ENCODE measurements at places on chromosomes 11 and 22.

DNA sequence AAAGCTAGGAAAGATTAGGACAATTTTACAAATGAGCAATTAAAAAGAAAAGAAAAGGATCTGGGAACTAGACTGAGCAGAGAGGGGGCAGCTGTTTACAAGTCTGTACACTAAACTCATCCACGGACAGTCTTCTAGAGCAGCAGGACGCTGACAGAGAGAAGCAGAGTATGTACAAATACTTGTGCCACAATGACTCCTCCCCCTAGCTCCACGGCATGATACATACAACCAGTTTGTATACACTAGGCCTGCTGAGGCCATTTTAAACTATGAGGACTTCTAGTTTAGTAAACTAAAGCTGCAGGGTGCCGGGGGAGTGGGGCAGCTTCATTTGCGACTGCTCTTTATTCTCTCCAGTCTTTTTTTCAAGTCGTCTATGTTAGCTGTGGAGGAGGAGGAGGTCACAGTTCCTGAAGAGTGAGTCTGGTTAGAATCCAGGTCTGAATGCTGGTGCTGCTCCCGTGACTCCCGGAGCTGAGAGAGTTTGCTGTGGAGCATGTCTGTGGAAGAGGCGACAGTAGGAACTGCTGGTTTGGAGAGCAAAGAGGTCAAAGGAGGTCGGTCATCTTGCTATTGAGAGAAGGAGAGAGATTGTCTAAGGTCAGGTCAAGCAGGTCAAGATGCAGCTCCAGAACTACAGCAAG is 24.8 kb downstream of the F2 start:
- DNase-seq = no peak

GRCh38 chr11:68130121-68130520 is 8.9 kb upstream of the CHKA start:
- DNase-seq = no peak

DNA sequence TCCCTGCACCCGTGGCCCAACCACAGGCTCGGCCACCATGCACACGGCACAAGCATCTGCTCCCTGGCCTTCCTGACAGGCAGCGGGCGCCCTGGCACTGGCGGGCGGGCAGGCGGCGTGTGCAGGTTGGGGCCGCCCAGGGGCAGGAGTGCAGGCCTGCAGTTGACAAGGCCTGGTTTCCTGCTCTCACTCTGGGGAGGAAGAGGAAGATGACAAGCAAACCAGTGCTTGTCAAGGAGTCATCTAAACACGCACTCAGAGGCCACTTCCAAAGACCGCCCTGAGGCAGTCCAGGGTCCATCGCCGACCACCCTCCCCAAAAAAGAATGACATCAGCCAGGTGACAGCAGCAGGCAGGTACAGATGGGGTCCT is 65.3 kb upstream of the LINC01488 start:
- no peak for DNase-seq

GRCh38 chr22:19987394-19988306 is 29.0 kb downstream of the ARVCF start:
- no peak for DNase-seq

GRCh38 chr22:31544481-31545480 is 48.4 kb downstream of the SFI1 start:
- no peak for DNase-seq

DNA sequence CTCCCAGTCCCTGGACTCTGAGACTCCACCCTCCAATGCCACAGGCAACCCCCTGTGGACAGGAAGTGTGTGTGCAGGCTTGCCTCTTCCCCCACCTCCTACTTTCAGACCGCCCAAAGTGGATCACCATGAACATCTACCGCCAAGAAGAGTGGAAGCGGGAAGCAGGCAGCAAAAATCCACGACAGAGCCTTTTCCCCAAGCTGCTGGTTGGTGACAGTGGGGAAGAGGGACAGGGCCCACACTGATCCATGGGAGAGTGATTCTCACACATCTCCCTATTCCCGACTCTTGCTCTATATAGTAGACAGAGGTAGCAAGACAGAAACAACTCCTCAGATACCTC is 53.4 kb upstream of the SPATA19 start:
- DNase-seq = no peak

All from stimulated activated CD4-positive, alpha-beta T cell treated with anti-CD3 and anti-CD28 coated beads, Interleukin-1b, Interleukin-23, amount 100 ng/mL, for 4 hours (primary cell).